NCI-H1694 treated with DMSO at 0.1 percent for 48 hours (cell line): ENCODE measurements at places on chromosomes 11 and 22.

GRCh38 chr22:25025491-25026400, 73.2 kb downstream of the KIAA1671 start:
- no peak for DNase-seq

DNA sequence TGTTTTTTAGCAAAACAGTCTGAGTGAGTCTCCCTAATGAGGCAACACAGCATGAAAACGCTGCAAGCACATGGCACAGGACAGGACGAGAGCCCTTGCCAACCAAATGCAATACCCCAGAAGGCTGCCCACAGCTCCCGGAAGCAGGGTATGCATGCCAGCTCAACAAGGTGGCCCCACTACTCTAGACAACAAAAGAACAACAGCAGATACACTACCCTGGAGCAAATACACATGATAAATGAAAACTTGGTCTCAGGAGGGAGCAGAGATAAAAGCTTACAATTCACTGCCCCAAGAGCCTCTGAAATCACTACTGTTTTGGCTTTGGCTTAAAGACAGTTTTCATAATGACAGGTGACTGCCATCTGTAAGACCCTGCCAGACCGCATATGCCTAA, 785.4 kb upstream of the API5 start:
- DNase-seq = no peak

DNA sequence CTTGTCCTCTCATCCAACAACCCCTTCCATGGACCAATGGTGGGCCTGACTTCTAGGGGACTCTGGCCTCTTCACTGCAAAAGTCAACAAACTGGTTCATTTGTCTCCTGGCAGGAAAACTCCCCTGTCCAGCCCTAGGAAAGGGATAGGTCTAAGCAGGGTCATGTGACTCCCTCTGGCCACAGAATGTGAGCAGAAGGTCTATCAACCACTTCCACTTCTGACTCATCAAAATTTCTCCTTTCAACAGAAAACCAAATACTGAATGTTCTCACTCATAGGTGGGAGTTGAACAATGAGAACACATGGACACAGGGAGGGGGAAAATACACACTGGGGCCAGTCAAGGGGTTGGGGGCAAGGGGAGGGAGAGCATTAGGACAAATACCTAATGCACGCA, 1.3 kb upstream of the ISX start:
- DNase-seq = no peak

GRCh38 chr11:71334191-71334590, 81.8 kb upstream of the SHANK2 start:
- no peak for DNase-seq

DNA sequence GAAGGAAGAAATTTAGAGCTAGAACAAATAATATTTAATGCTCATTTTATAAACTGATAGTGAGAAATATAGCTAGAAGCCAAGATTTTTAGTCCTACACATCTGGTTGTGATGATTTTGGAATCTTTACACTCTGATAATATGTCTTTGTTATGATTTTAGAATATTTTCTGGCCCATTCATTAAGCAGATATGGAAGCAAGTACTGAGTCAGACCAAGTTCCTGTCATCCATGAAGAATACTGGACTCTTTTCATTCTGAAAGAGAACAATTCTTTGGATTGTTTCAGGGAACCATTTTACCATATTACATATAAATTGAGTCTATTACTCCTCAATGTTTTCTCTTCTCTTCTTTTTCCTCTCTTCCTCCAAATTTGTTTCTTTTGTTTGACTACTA, 227.4 kb downstream of the TMEM135 start:
- no peak for DNase-seq

DNA sequence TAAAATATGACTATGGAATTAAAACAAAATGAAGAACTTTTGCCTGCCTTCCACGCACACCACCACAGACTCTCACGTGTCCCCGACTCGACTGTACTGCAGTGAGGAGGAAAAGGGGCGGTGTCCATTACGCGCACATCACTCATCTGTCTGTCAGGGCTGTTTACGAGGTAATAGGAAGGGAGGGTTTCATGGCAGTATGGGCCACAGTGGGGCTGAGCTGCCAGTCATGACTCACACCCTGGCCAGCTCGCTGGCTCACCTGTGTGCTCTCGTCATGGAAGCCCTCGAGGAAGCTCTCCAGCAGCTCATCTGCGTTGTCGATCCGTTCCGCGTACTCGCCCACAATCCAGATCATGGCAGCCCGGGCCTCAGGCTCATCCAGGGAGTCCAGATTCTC, 33.5 kb upstream of the RASL10A start:
- no peak for DNase-seq

DNA sequence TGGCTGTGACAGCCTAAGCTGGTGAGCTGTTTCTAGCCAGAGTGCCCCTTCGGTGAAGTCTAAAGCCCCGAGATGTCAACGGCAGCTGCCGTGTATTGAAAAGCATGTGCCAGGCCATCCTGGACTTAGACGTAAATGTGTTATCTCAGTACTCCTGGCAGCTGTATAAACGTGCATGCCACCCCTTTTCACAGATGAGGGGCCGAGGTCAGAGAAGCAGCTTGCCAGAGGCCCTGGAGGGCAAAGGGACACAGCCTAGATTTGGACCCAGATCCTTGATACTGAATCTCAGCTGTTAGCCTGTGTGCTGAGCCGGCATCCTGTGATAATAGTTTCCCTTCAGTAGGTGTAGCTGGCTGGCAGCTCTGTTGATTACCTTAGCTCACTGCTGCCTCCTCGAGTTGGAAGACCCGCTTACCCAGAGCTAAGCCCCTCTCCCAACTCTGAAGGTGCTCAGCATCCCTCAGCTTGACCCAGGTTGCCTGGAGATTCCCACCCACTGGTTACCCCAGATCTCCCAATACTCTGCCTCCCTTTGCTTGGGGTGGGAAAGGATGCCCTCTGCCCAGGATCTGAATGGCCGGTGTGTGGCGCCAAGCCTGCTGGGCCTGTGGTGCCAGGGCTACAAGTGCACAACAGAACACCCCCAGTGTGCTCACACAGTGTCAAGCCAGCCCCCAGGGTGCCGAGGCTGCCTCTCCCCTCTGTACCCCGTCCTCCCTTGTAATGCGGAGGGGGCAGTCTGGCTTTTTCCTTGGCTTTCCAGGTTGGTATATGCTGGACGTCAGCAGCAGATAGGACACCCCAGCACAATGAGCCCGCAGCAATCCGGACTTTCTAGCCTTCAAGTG, 59.8 kb upstream of the WNT7B start:
- DNase-seq = peak; percentile 58

DNA sequence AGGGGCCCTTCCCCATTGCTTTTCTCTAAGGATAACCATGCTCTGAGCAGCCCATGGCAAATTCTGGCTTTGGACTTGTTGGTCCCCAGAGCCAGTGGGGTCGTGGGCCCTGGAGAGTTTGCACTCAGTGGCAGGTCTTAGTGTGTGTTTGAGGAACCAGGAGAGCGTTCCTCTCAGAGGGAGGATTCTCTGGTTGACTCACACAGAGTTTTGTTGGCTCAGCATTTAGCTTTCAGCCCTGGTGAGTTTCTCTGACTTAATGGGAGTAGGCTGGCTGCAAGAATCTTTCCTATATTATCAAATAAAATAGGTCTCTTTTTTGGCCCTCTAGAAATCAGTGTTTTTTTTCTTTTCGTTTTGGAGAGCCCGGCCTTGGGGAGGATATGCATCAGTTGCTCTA, 20.9 kb downstream of the ST14 start:
- DNase-seq = no peak

- DNase-seq = no peak
These were observed 1075.9 kb downstream of the BRD1 start for GRCh38 chr22:48751539-48752437.

GRCh38 chr22:43990044-43990443, 34.1 kb upstream of the PARVB start:
- no peak for DNase-seq

DNA sequence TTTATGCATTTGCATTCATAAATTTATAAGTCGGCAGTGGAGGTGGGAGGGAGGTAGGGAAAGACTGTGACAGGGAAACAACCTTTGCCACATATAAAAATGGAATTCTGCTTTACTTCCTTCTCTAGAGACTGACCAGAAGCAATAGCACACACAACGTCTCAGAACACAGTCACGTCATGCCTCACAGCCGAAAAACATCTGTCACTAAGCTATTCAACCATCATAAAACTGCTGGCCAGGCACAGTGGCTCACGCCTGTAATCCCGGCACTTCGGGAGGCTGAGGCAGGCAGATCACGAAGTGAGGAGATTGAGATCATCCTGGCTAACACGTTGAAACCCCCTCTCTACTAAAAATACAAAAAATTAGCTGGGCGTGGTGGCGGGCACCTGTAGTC, 101.0 kb upstream of the CHRM4 start:
- no peak for DNase-seq

DNA sequence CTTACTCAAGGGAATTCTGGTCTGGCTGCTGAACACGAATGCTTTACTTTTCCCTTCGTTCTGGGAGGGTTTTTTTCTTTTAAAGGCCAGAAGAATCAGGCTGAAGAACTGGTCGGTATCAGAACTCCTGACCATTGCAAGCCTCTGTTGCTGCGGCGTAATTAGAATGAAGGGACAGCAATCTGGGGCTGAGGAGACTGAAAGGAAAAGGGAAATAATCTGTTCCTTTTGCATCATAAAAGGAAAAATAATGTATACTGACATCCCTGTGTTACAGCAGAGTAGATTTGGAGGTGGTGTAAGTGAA, 670 bp downstream of the SC5D start:
- no peak for DNase-seq

DNA sequence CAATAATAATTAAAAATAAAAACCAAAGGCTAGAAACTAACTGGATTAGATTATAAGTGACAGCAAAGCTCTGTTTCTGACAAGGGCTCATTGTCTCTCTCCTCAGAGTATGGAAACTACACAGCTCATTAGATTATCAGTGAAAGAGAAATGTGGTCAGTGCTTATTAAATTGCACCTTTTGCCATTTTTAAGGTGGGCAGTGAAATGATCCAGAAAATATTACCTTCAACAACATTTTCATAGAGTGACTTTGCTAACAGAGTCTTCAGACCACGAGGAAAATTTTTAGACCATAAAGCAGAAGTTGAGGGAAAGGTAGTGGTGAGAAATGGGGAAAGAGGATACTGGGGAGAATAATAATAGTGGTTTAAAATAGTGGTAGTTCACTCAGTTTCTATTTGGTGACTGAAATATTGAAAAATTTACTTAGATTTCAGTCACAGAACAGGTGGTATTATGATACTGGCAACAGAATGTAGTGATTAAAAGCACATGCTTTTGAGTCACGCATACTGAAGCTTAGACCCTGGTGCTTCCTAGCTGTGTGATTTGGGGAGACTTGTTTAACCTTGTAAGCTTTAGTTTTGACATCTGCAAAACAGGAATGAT, 684.0 kb upstream of the CCDC90B start:
- no peak for DNase-seq

GRCh38 chr11:82606738-82607137, 126.9 kb downstream of the FAM181B start:
- no peak for DNase-seq

- no peak for DNase-seq
These were observed 56.8 kb downstream of the RPL27A start for GRCh38 chr11:8739309-8739793.

- DNase-seq = no peak
These were observed 9.4 kb upstream of the RPS3 start for GRCh38 chr11:75389925-75390324.

- DNase-seq = no peak
These were observed 110.7 kb downstream of the RPL27A start for GRCh38 chr11:8793114-8793777.

DNA sequence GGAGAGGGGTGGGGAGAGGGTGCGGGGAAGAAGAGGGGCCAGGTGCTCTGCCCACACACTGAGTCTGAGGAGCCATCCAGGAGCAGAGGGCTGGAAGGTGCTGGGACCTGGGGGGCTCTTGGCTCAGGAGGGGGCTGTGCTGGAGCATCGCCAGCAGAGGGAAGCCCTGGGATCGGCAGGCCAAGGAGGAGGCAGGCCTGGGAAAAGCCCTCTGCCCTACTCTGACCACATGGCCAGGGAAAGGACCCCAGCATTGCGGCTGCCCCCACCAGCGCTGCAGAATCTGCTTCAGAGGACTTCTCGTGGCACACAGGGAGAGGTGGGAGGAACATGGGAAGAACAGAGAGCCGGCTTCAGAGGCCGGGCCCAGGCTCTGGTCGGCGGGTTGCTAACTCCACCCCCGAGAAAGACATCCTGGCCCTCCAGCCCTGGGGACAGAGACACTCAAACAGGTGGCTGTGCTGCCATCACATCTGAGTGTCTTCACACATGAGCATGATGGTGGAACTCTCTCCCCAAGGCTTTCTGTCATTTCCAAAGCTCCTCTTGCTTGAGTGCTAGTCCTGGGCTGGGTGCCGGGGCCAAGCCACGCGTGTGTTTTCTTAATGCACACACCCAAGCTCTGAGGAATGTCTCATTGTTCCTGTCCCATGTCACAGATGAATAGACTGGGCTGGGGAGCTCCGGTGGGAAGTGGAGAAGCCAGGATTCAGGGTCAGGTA, 1378.0 kb downstream of the BRD1 start:
- DNase-seq = no peak

DNA sequence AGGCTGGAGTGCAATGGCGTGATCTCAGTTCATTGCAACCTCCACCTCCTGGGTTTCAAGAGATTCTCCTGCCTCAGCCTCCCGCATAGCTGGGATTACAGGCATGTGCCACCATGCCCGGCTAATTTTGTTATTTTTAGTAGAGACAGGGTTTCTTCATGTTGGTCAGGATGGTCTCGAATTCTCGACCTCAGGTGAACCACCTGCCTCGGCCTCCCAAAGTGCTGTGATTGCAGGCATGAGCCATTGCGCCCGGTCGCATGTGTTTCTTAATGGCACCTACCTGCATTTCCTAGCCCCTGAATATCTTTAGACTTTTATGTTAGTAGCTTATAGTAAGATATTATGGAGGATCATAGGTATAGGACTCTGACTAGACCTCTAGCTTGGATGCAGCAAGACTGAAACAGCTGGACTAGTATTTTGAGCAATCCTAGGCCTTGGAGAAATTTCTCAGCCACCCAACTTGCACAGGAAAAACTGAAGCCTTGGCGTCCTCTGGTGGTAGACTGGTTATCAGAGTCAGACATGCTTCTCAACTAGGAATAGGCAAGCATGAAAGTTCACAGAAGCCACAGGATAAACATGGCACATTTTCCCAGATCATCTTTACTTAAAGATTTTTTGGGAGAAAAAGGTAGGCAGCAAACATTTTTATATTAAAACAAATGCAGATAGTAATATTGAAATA, 22.7 kb upstream of the C1QTNF4 start:
- DNase-seq = no peak

GRCh38 chr11:114219559-114220349, 76.4 kb upstream of the NNMT start:
- no peak for DNase-seq

GRCh38 chr22:39765661-39766060, 127.9 kb downstream of the ENTHD1 start:
- no peak for DNase-seq

- DNase-seq = no peak
These were observed 17.7 kb upstream of the OLFML1 start for GRCh38 chr11:7467652-7468051.
